ENCODE measurements at places on chromosomes 2 and 18.

- peak; percentile 40 for DNase-seq
Measured at GRCh38 chr2:26561918-26562810, 79.0 kb downstream of the CIB4 start.

GRCh38 chr2:195434346-195434745, 222.7 kb upstream of the SLC39A10 start:
- DNase-seq, result no peak

DNA sequence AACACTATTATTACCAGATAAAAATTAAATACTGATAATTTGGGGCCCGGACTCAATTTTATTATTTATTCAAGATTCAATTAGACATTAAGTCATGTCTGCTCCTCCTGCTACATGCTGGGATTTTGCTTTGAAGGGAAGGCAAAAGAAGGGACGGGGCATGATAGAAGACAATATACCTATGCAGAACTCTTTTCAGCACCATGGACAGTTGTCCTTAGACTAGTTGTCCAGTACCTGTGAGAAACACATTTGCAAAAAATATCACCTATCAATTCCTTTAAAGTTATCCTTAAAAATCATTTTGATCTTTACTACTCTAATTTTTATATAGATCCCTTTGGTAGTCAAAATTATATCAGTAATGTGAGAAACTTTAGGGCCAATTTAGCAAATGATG, 100.2 kb upstream of the SULT1C3 start:
- DNase-seq, result no peak

DNA sequence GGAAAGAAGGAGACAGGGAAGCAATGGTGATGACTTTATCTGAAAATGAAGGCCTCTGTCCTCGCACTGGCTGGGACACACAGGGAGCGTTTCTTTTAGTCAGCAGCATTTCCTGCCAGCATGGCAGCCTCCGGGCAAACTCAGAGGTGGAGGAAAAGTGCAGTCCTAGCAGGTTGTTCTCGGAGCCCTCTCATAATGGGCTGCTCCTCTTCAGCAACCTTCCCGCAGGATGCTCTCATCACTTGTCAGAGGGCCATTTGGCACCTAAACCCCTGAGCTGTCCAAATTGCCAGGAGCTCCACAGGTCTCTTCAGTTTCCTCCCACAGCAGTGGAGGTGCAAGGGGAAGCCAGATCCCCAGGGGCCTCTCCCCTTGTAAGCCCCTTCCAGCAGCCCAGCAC, 6.2 kb downstream of the STK39 start:
- DNase-seq, result no peak

GRCh38 chr2:217289177-217289906, 429.5 kb upstream of the TNP1 start:
- no peak for DNase-seq

DNA sequence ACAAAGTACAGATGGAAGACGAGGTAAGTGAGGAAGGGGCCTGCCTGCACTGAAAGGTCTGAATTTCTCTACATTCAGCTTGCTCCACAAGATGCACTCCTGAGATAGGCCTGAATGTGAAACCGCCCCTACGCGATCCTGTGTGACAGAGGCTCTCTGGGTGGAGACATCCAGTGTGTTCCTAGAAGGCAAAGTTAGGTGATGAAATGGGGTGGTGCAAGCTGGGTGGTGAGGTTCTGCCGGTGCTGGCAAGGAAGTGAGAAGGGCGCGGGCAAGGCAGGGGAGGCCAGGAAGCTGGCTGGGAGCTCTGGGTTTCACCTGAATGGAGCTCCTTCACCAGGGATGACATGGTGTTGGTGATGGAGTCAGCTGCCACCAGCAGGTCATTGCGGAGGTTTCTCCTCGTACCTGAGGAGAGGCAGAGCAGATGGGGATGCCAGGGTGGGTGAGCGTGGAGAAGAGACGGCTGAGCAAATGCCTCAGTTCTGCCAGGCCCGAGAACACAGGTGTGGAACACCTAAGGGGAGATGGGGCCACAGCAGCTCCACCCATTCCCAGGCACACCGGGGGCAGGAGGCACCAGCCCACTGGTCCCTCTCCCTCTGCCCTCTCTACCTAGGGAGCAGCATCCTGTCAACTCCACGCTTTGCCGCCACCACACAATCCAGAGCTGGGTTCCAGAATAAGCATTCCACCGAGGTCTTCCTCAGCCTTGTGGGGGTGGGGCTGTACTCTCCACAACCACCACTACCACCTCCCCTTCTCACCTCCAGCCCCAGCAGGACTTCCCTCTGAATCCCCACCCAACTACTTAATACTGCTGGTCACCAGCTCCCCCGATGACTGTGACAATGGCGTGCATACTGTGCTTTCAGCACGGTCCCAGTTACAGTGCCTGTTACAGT, 45.5 kb upstream of the DNMT3A start:
- no peak for DNase-seq

DNA sequence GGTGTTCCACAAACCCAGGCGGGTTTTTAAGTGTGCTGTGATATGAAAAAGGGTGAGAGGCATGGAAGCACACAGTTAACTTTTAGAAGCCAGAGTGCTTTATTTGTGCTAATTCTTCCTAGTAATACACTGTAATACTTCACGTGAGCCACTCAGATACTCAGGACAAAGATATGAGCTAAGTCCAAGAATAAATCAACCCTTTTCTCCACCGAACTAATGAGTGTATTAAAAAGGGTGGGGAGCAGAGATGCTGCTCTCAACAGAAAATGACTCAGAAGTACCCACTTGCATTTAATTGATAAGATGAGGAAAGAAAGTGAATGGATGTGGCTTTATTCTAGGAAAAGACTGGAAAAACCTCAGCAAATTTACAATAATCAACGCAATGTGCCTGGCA, 79.9 kb downstream of the UXS1 start:
- DNase-seq, result no peak

DNA sequence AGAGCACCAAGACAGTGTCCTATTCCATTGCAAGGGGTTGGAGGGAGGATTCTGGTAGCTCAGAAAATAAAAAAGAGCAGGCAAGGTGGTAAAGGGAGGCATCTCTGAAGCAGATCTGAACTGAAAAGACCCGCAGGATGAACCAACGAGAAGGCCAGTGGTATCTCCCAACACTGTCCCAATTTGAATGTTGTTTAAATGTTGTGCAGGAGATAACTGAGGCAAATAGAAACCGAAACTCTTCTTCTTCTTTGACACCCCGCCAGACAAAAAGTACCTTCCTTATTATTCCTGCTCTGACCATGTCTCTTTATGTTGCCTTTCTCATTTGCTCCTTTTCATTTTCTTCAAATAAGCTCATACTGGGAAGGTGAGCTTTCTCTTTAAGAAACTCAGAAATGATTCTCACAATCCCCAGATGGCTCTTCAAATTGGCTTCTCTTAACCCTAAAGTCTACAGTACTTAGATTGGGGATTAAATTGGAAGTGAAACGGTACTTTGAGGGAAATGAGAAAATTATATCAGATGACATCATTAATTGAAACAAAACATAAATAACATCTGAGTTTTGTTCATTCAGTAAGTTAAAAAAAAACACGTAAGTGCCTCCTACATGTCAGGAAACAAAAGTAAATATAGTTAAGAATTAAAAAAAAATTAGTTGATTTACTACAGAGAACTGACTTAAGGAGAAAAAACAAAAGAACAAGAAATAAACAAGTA, 143.6 kb downstream of the WDPCP start:
- no peak for DNase-seq

- DNase-seq, result no peak
Measured at GRCh38 chr18:55138401-55138800, 179.1 kb upstream of the CCDC68 start.

- no peak for DNase-seq
Measured at GRCh38 chr2:231769170-231770136, 11.6 kb downstream of the PDE6D start.

- no peak for DNase-seq
Measured at GRCh38 chr2:236367506-236368289, 103.5 kb upstream of the ASB18 start.

DNA sequence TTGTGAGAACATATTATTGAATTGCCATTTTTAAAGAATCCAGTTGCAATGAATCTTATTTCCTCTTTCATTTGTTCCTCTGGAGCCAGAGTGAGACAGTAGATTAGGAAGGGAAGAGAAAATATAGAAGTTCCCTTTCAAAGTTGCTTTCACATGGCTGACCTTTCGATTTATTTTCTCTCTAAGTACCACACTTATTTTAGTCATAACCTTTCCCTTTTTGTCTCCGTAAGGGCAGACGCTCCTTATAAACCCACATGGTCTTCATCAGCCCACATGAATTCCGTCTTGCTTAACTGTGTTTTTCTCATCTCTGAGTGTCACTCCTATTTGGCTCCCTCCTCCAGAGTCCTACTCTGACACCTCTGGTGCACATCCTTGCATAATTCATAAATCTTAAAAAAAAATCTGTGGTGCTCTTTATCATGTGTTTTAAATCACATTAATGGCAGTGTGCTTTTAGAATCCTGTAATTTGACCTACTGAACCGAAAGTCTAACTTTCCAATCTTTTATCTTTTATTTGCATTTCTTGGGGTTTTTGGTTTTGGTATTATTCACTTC, 38.5 kb upstream of the ZNF396 start:
- DNase-seq, result no peak

Data from NCI-H2107 (cell line).